Activated CD4-positive, CD25-positive, alpha-beta regulatory T cell treated with anti-CD3 and anti-CD28 coated beads, Interleukin-2, amount 50 U/mL, for 24 hours (primary cell): ENCODE measurements at places on chromosomes 13 and 19.

DNA sequence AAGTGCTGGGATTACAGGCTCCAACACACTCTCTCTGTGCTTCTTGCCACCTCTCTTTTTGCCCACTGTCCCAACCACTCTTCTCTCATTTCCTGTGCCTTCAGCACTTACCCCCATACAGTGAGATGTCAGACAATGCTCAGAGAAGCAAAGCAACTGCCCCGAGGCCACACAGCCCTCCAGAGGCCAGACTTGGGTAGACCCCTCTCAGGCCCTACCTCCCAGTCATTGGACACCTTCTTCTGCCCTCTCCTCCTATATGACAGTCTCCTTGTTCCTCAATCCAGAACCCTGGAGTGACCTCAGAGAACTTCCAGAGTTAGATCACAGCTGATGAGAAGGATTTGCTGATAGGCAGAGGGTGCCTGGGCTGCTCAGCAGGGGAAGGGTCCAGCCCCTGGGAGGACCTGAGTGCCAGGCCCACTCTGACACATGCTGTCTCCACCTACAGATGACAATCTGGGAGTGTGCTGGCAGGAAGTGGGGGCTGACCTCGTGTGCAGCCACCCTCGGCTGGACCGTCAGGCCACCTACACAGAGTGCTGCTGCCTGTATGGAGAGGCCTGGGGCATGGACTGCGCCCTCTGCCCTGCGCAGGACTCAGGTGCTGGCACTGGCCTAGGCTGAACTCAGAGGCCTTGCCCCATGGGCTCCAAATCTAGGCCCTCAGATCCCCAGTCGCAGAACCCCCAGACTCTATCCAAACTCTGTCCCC is 24.4 kb downstream of the LTBP4 start:
- ATAC-seq = no peak

GRCh38 chr19:51802775-51803174 is 7.8 kb downstream of the FPR3 start:
- ATAC-seq = no peak

- ATAC-seq = no peak
These were observed 684.5 kb upstream of the SLITRK1 start for GRCh38 chr13:84566780-84567179.

- no peak for ATAC-seq
These were observed 78.9 kb downstream of the LNX2 start for GRCh38 chr13:27541386-27541785.

- ATAC-seq = no peak
These were observed 6.8 kb downstream of the FUT6 start for GRCh38 chr19:5832527-5833216.

- no peak for ATAC-seq
These were observed 1272.1 kb upstream of the PCDH20 start for GRCh38 chr13:62687732-62688131.

GRCh38 chr13:95706356-95706755 is 29.4 kb downstream of the DNAJC3 start:
- no peak for ATAC-seq

- no peak for ATAC-seq
These were observed 5.2 kb downstream of the REXO1 start for GRCh38 chr19:1843116-1843515.

DNA sequence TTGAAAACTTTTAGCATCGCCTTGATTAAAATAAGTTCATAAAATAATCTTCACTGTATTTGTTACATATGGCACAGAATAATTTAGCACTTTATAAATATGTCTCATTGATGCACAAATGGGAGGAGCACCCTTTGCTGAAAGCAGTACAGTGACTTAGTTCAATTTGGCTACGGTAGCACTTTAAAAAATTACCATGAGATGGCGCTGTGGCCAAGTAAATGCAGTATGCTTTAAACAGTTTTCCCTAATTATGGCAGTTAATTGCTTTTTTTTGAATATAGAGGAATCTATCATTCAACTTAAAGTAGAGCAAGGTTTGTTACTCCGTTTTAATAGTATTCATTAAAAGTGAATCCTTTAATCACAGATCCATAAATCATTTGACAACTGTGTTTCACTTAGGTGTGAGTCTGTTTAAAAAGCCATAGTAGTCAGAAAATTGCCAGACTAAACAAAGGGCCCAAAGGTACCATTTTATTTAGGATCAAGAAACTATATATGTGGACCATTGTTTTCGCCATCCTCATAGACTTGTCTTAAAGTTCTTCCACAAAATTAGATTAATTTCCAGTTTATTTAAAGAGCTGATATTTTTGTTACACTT is 34.7 kb upstream of the ESD start:
- ATAC-seq = no peak

- ATAC-seq = no peak
These were observed 29.3 kb downstream of the C1QTNF9 start for GRCh38 chr13:24338721-24339120.

GRCh38 chr19:7069904-7070226 is 362 bp downstream of the ZNF557 start:
- no peak for ATAC-seq

- no peak for ATAC-seq
These were observed 5.3 kb downstream of the FAM187B start for GRCh38 chr19:35223084-35223790.
